Stimulated activated CD8-positive, alpha-beta memory T cell treated with anti-CD3 and anti-CD28 coated beads, Interleukin-7, amount 100 ng/mL, for 24 hours (primary cell): ENCODE measurements at places on chromosomes 1 and 21.

GRCh38 chr1:158251163-158251562 is 3.1 kb upstream of the CD1A start:
- DNase-seq, result no peak

DNA sequence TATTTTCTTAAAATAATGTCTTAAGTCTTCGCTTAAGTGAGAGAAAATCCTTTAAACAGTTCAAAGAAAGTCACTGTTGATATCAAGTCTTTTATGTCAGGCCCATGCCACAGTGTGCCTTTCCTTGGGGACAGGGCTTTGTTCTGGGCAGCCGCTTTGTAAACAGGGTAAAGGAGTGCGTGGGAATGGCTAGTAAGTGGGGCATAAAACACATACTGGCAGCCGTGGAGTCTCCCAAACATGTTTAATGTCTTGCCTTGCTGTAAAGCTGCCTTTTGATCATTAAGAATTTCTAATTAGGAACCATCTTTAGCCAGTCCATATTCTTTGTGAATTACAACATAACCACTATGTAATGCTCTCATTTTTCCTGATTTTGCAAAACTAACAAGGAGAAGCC is 99.7 kb downstream of the PHTF1 start:
- no peak for DNase-seq

DNA sequence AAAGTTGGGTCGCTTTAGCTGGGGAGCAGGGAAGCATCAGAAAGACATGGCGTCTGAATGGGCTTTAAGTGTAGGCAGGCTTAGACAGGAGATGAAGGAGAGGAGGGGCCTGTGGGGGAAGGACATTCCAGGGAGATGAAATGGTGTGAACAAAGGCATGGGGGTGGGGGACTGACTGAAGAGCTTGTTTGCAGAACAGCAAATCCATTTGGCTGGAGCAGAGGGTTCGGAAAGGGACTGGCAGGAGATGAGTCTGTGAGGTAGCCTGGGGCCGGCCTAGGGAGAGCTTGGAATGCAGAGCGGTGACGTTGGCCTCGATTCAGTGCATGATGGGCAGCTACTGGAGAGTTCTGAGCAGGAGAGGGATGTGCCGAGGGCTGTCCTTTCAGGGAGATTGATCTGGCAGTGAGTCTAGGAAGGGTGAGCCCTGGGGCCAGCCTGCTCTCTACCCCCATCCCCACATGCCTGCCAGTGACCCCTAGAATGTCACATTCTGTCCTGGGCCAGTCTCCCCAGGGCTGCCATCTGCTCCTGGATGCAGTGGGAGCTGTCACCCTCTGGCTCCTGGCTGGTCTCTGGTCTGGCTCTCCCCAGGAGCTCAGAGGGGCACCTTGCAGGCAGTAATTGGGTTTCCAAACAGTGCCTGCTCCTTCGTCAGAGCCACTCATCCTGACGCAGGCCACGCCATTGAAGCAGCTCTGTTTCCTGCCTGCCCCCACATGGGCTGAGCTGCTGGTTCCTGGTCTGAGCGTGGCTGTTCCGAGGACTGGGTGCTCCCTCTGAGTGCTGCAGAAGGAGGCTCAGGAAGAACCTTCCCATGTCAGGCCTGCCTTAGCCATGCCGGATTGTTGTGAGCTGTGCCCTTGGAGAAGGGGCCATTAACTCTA is 22.3 kb upstream of the TMEM222 start:
- DNase-seq, result no peak

GRCh38 chr1:233482388-233482787 is 131.5 kb upstream of the KCNK1 start:
- DNase-seq, result no peak

DNA sequence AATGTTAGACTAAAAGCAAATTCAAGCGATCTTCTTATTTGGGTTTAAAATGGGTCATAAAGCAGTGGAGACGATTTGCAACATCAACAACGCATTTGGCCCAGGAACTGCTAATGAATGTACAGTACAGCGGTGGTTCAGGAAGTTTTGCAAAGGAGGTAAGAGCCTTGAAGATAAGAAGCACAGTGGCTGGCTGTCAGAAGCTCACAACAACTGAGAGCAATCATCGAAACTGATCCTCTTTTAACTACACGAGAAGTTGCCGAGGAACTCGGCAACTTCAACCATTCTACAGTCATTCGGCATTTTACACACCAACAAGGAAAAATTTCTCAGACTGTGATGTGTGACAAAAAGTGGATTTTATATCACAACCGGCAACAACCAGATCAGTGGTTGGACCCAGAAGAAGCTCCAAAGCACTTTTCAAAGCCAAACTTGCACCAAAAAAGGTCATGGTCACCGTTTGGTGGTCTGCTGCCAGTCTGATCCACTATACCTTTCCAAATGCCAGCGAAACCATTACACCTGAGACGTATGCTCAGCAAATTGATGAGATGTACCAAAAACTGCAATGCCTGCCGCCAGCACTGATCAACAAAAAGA is 47.9 kb downstream of the ASH1L start:
- no peak for DNase-seq

DNA sequence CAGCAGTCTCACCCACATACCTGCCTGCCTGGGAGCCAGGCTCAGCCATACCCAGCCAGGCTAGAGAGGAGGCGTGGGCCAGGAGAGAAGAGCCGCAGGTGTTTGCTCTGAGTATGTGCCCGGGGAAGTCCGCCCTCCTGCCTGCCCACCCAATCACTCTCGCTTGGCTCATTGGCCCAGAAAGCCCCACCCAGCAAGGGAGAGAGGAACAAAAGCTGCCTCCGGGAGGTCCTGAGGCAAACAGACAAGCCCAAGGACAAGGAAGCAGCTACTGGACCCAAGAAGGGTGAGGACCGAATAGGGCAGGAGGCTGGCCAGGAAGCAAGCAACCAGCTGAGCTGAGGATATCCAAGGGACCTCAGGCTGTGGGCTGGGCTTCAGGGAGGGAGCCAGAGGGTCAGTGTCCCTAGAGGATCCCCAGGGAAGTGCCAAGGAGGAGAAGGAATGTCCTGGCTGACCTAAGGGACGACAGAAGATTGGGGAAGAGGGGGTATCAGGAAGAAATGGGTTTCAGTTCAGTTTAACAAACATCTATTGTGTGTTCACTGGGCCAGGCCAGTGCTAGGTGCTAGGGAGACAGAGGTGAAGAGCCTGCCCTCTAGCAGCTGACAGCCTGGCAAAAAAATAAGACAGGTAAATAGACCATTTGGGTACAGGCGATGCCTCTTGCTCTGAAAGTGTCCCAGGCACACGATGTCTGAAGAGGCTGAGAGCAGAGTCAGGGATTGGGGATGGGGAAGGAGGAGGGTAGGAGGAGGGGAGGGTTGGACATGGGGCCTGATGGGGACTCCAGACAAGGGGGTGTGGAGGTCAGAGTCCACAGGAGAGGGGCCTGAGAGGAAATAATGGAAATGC is at the start of gene GJB4:
Gene GJB4 (plus strand): TSS at position 238 of the 855 bp plus-strand sequence. CDS start 1,515 bp downstream, outside the sequence.
- no peak for DNase-seq

DNA sequence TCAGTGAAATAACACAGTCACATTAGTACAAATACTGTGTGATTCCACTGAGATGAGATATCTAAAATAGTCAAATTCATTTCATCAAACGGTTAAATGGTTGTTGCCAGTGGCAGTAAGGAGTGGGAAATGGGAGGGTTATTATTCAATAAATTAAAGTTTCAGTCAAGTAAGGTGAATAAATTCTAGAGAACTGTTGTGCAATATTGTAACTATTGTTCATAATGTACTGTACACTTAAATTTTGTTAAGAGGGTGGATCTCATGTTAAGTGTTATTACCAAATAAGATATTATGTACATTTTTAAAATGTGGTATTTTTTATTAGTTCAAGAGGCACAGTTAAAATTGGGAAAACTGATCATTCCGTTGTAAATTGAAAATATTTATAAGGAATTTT is 463.3 kb upstream of the BRINP3 start:
- DNase-seq, result no peak

DNA sequence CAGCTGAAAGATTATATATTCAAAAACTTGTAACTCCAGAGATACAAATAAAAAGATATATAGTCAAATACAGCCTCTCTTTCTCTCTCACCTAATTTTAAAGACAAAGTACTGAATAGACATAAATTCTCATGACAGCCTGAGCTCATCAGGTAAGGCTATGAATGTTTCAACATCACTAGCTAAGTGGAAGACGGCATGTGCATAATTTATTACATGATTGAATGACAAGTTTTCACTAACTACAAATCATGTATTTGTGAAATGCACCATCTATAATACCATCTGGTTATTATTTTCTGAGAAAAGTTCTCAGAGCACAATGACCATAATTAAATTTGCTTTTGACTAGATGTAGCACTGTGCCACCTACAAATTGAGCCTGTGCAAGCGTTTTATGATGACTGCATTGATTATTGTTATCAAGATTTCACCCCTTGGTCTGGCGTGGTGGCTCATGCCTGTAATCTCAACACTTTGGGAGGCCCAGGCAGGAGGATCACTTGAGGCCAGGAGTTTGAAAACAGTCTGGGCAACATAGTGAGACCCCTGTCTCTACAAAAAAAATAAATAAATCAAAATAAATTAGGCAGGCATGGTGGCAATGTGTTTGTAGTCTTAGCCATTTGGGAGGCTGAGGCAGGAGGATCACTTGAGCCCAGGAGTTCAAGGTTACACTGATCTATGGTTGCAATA is 128.2 kb downstream of the APP start:
- DNase-seq, result no peak

GRCh38 chr21:33657124-33657820 is 15.0 kb downstream of the ITSN1 start:
- no peak for DNase-seq

GRCh38 chr1:181318858-181319235 is 164.5 kb upstream of the CACNA1E start:
- no peak for DNase-seq

DNA sequence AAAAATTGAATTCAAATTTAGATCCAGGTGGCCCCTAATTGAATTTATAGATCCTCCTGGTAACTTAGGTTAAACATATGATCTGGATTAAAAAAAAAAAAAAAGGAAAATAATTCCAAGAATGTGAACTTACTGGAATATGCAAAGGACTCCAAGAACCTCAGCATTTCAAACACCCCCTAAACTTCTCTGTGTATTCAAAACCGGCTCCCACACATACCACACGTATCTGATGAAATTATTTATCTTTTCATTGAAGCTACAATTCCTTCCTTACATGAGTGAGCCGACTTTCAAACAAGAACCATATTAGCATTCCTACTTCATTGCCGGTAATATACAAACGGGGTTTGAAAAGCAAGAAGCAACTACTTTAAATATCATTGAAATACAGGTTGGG is 61.4 kb upstream of the FMN2 start:
- no peak for DNase-seq

- no peak for DNase-seq
These were observed 39.7 kb upstream of the TRIM67 start for GRCh38 chr1:231122143-231122542.

DNA sequence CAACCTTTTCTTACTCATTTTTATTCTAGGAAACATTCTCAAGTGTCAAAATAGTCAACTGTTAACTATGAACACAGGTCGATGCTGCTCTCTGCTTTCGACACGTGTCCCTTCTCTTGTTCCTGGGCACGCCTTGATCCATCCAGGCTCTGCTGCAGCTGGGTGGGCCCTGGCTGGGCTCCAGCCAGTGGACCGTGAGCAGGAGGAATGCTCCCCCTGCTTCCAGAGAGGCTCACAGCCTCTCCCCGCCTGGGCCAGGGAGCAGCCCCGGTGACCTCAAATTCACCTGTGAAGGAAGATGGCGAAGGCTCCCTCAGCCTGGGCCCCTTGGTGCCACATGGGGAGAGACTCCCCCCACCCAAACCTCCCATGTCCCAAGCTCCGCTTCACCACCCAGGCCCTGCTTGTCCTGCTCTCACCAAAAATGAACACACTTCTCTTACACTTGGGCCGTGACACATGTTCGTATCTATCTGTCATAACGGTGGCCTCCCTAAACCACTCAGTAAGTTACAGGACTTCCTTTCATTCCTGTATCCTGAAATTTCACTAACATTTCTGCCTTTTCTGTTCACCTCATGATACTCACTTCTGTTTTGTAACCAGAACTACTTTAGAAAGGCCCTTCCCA is 24.6 kb upstream of the ADARB1 start:
- DNase-seq, result no peak

GRCh38 chr1:46544561-46545240 is 6.7 kb downstream of the KNCN start:
- DNase-seq, result no peak

- no peak for DNase-seq
These were observed 41.1 kb downstream of the IL6R start for GRCh38 chr1:154446292-154446691.

GRCh38 chr1:11925938-11926292 is 312 bp downstream of the KIAA2013 start:
- no peak for DNase-seq

- no peak for DNase-seq
These were observed 3.2 kb downstream of the SLC25A33 start for GRCh38 chr1:9542430-9542829.

GRCh38 chr1:15639931-15640330 is 22.7 kb downstream of the DDI2 start:
- no peak for DNase-seq

GRCh38 chr1:225651872-225652728 is 823 bp downstream of the ENAH start:
- DNase-seq, result no peak
